Urinary bladder (tissue), 4 donors: ENCODE measurements at places on chromosomes 2 and 18. TPM values are rescaled to one million over a fixed set of nuclear protein-coding genes. Genes with fewer than 3 reads are reported as not detected.

TLX2 gene
- total RNA-seq: 0.63 TPM

PARD3B gene
- 42.9 TPM for total RNA-seq

DNA sequence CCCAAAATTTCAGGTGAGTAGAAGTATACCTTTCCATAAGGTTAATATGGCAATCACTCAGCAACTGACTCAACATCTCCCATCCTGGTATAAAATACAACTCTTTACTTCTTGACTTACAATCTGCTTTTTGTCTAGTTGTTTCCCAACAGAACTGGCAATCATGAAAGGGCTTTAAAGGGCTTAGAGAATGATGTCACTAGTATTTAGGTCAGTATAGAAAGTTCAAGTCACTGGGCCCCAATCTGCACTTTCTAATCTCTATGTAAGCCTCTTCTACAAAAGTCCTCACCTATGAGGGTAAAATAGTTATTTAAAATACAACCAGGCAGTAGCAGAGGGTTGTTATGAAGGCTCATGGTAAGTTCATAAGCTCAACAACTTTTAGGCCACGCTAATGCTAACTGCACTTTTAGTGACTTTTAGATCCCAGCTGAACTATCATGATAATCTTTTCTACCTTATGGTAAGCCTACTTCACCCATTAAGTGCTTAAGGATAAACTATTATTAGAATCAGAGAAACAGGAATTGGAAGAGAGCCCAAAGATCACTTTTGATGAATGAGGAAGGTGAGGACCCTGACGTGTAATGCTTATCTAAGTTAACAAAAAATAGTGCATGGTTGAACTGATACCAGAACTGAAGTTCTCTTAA is 79.6 kb downstream of the GORASP2 start:
- DNase-seq: no peak

GRCh38 chr2:182784777-182785176 is 68.7 kb downstream of the DNAJC10 start:
- DNase-seq: no peak
